CD14-positive monocyte (primary cell): ENCODE measurements at places on chromosomes 5 and 9.
A peak's percentile ranks its signal among the peaks of the same experiment; 100 is the strongest.

DNA sequence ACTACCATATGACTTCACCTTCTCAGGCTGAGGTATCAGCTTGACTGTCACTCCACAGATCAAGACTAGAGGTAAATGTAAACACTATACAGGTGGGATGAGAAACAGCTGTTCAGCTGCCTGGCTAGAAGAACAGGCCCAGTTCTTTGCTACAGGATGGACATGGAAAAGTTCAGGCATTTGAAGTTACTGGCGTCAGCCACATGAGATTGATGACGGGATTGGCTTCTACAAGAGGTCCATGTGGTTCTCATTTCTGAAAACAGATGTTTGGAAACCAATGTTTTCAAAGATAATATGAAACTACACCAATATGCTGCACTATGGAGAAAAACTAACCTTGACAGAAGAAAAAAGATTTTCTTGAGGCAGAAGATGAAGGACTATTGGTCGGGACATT is 324.1 kb downstream of the CDH10 start:
- no peak for DNase-seq

DNA sequence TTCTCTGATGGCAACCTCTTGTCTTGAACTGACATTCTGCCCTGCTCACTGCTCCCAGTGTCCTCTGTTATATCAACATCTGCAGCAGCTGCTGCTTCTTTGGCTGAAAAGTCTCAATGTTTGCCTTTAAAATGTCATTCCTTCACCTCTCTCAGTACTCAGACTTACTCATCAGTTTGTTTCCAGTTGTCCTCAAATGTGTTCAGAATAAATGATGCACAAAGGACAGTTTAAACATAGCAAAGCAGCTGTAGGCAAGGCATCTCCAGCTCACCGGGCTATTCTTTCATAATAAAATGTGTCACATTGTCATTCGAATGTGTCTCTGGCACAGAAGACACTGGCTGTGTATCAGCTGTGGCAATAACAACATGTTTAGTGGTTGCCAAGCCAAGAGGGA is 590.9 kb upstream of the ZNF608 start:
- no peak for DNase-seq

DNA sequence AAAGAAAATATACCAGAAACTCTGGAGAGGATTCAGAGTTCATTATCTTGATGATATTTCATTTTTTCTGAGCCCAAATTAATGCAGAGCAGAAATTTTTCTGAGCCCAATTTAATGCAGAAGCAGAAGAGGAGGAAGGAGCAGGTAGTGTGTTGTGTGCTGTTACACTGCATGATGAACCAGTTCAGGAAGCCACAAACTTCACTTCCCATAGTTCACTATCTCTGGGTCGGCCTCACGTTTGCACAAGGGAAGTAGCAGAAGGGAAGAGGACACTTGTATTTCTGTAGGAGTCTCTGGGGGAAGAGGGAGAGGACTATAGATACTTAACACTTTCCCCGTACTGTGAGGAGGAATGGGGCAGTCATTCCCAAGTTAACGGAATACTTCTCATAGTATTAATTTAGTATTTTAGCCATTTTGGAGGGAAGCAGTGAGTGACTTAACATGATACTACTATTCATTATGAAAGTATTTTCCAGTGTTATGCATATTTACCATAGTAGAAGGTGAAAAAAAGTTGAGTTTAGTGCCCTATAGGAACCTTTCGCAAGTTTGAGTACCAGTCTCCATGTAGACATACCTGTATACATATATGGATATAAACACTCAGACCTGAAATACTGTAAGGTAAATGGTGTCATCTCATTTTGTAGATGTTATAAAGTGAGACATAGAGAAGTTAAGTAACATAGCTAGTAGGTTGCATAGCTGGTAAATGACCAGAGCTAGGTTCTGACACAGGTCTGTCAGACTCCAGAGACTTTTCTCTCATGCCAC is 30.0 kb downstream of the XPA start:
- peak; percentile 11 for DNase-seq

DNA sequence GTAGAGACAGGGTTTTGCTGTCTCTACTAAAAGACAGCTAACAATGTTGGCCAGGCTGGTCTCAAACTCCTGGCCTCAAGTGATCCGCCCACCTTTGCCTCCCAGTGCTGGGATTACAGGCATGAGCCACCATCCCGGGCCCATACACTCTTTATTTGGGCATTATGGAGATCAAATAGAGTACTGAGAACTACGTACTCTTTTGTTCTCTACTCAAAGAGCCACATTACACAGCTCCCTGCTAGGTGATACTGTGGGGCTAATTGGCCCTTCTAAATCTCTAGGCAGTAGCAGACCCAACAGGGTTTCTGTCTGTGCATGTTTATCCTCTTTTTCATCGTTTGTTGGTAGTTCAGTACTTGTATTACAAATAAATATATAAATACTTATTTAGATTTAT is 16.1 kb downstream of the CKMT2 start:
- DNase-seq: no peak

- DNase-seq: no peak
Observed at GRCh38 chr9:76602199-76602598, 143.2 kb downstream of the GCNT1 start.

DNA sequence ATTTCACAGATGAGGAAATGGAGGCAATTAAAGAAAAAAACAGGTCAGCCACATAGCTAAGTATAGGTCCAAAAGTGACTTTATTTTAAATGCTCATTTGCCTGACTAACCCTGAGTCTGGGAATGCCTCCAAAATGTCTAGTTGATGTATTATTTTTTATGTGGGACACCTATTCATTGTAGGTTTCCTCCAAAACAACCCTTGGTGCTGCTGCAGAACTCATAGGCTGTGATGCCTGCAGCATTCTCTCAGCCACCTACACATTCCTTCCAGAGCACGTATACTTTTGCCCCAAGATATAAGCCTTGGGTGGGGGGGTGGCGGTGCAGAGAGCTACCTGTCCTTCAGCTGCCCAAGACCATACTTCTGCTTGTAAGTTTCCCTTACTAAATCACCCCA is 77.4 kb downstream of the MSX2 start:
- no peak for DNase-seq

- DNase-seq: no peak
Observed at GRCh38 chr5:168372356-168372946, 81.0 kb downstream of the WWC1 start.

- DNase-seq: no peak
Observed at GRCh38 chr9:69573651-69574050, 98.5 kb downstream of the APBA1 start.

- no peak for DNase-seq
Observed at GRCh38 chr5:82885627-82886389, 191.4 kb downstream of the TMEM167A start.

- DNase-seq: no peak
Observed at GRCh38 chr5:109426075-109426474, 16.3 kb upstream of the PJA2 start.

DNA sequence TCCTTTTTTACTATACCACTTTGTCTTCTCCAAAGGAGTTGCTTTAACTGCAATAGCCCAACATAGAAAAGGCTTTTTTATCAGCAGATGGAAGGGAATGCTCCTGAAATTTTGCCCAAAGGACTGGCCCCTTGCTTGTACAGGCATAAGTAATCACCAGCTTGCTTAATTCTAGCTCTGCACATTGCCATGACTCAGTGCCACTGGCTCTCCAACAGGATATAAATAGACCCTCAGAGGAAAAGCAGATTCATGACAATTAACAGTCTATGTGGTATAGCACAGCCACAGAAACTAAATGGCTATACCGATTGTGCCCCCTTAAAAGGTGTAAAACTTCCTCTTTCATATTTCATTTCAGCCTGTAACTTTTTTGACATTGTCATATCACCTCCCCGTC is 227.0 kb downstream of the ZNF608 start:
- no peak for DNase-seq

GRCh38 chr5:142935014-142935413 is 164.8 kb downstream of the ARHGAP26 start:
- peak; percentile 59 for DNase-seq

GRCh38 chr5:168073991-168074800 is 217.2 kb upstream of the WWC1 start:
- DNase-seq: no peak

DNA sequence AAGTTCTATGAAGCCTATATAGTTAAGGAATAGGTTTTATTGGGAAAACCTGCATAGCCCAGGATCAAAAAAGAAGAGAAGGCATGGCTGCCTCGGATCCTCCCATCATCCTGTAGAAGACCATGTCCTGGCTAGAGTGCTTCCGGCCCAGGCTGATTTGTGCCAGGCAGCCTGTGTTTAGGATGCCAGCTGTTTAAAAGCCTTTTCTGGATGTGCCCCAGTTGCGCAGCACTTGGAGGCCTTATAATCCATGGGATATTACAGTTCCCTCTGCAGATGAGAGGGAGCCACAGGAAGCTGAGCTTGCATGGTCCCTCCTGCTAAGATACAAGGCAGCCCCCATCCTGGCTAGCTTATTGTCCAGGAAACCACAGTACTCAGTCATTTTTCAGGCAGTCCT is 97.9 kb downstream of the CHSY3 start:
- DNase-seq: no peak

- no peak for DNase-seq
Observed at GRCh38 chr9:13939701-13940490, 374.0 kb downstream of the NFIB start.

GRCh38 chr9:89358985-89359384 is 40.7 kb downstream of the SECISBP2 start:
- no peak for DNase-seq

GRCh38 chr5:91042247-91042935 is 340.7 kb downstream of the ARRDC3 start:
- DNase-seq: no peak

- DNase-seq: no peak
Observed at GRCh38 chr9:77901771-77902170, 129.8 kb downstream of the GNAQ start.

GRCh38 chr9:76490249-76490990 is 31.4 kb downstream of the GCNT1 start:
- no peak for DNase-seq

GRCh38 chr9:93007529-93008058 is 50.9 kb upstream of the SUSD3 start:
- no peak for DNase-seq

DNA sequence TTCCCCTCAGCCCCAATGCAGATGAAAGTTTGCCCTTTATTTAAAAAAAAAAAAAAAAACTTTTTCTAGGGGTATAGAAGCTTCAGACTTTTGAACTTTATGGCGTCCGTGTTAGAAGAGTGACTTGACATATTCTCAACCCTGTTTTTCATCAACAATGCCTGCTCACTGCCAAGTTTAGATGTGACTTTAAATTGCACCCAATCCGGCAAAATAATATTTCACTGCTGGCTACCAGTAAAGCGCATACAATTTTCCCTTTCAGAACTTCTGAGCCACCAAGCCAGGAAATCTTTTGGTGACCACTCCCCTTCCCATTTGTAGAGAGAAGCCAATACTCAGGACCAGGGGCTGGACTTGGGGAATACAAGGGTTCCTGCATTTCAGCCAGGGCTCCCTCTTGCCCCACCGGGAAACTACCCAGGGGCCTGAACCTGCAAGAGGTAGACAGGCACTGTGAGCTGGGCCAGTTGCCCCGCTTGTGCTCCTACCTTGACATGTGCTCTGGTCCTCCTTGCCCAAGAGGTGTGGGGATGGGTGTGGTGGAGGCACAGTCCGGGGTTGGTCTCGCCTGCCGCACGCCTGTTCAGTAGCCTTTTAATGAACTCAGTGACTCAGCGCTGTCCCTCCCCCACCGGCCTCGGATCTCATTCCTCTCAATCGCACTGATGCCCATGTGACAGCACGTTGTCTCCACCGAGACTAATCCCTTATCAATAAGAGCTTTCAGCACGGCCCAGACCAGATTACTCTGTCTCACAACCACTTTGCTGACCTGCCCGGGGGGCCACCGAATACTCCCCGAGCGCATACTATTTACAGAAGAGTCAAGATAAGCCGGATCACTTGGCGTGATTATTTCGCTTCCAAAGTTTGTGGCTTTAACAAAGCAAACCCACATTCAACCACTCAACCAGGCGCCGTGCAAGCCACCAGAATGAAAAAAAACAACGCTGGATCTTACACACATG is 226.4 kb downstream of the DCP2 start:
- DNase-seq: no peak

DNA sequence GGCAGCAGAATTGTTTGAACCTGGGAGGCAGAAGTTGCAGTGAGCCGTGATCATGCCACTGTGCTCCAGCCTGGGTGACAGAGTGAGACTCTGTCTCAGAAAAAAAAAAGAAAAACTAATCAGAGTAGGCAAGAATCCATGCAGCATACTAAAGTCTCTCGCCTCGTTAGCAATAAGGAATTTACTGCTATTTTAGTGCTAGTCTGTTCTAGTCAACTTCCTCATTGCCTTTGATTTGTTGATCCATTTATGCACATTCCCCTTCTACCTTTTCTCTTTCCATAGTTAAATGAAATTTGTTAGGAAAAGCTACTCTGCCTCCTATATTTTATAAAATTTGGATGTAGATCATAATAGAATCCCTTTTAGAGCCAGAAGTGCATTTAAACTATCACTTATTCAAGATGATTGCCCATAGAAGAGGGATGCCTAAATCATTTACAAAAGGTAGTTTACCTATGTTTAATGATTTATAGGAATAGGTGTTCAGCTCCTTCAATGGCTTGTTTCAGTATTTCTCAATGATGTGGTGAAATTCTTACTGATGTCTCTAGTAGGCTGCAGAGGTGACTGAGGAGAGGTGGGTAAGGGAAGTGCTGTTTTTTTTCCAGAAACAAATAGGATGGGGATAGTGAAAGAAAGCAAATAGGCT is 1.9 kb downstream of the LRRC19 start:
- DNase-seq: no peak

GRCh38 chr9:13948037-13948436 is 365.9 kb downstream of the NFIB start:
- no peak for DNase-seq

- no peak for DNase-seq
Observed at GRCh38 chr5:116340799-116341198, 233.8 kb downstream of the SEMA6A start.

DNA sequence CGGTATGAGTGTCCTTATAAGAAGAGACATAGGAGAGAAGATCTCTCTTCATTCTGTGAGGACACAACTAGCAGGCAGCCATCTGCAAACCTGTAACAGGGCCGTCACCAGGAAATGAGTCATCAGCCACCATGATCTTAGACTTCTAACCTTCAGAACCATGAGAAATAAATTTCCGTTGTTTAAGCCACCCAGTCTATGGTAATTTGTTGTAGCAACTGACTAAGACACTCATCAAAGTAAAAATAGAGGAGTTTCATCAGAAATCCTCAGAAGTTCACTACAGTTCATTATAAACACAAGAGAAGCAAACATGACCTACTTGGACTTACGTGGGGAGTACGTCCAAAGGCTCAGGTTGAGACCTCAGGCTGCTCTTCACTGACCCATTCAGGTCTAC is 357.7 kb downstream of the SEMA5A start:
- DNase-seq: no peak
